Immature natural killer cell (primary cell): ENCODE measurements at places on chromosomes 5 and 9. TPM values are rescaled to one million over a fixed set of nuclear protein-coding genes. Genes with fewer than 3 reads are reported as not detected.

PPP2CA gene
- polyA plus RNA-seq, result 225 TPM

RASGRF2 gene
- polyA plus RNA-seq, result 0.17 TPM

STC2 gene
- not detected for polyA plus RNA-seq

GLIPR2 gene
- 486 TPM for polyA plus RNA-seq

NKD2 gene
- not detected for polyA plus RNA-seq

F2RL1 gene
- 0.53 TPM for polyA plus RNA-seq

DNA sequence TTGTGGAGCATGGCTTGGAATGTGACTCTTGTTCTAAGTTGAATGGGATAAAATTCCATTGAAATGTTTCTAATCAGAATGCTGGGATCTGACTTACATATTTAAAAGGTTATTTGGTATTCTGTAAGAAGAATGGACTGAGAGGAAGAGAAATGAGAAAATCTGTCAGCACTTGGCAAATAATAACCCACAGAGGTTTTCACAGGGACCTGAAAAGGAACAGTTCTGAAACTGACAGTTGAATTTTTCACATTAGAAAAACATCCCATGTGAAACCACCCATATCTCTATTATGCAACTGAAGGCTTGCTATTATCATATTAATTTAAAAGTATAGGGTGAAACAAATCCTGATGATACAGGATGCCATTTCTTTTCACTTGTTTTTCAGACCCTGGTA lies 302.7 kb downstream of the EPB41L4A start:
- no peak for DNase-seq
- H3K4me3 ChIP-seq, result no peak overlapping the region
- H3K27ac ChIP-seq, result no peak overlapping the region
- H3K36me3 ChIP-seq, result no peaks in the 10 kb centered on the region

DNA sequence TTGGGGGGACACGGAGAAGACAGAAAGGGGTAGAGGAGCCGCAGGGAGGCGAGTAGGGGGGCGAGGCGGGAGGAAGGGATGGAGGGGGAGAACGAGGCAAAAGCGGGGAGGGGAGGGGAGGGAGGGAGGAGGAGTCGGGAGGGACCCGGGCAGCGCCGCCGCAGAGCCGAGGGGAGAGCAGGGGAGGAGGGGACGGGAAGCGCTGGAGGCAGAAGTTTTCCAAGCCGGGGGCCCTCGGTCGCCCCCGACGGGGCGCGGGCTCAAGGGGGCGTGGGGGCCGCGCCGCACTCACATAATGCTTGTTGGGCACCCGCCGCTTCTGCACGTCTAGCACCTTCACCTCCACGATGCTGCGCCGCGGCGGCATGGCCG lies 353 bp downstream of the SH3PXD2B start:
- peaks cover 5% of the 10 kb centered on the region for H3K27me3 ChIP-seq
- no peak for DNase-seq
- peak overlapping the region; percentile 73 for H3K4me3 ChIP-seq

- no peak for DNase-seq
- no peak overlapping the region for H3K4me3 ChIP-seq
- H3K27me3 ChIP-seq, result no peaks in the 10 kb centered on the region
- H3K36me3 ChIP-seq, result no peaks in the 10 kb centered on the region
These were observed 40.5 kb upstream of the KIAA1958 start for GRCh38 chr9:112446080-112446479.

DNA sequence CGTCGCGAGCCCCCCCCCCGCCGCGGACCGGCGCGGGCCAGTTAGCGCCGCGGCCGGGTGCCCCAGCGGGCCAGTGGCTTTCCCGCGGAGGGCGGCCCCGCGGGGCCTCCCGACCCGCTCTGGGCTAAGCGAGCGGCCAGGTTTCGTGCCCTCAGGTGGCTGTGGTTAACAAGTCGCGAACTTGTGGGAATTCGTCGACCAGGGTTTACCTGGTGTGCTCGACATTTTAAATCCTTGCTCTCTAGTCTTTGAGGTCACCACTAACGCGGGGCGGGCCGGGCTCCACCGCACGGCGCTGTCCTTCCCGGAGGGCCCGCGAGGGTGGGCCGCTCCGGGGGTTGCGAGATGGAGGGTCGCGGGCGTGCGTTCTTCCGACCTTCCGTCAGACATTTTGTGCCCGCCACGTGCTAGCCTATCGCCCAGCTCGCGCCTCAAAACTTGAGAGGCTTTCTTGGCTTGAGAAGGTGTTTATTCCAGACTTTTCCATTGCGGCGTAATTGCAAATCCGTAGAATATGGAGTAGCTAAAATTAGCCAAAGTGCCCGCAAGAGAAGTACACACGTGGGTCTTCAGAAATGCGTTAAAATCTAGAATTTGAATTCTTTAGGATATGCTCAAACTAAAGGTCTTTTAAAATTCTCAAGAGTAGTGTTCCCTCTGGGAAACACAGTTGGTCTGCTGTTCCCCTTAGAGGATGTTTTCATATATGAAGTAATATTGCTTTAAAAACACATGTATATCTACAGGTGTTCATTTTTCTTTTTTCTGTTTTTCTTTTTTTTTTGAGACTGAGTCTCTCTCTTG lies 2.1 kb downstream of the ANP32B start:
- H3K27me3 ChIP-seq, result peaks cover 10% of the 10 kb centered on the region
- no peak for DNase-seq
- H3K4me1 ChIP-seq, result peaks cover 57% of the 10 kb centered on the region

- no peak overlapping the region for H3K4me3 ChIP-seq
- H3K27me3 ChIP-seq, result no peaks in the 10 kb centered on the region
These were observed 117.2 kb upstream of the RGMB start for GRCh38 chr5:98656125-98656795.

DNA sequence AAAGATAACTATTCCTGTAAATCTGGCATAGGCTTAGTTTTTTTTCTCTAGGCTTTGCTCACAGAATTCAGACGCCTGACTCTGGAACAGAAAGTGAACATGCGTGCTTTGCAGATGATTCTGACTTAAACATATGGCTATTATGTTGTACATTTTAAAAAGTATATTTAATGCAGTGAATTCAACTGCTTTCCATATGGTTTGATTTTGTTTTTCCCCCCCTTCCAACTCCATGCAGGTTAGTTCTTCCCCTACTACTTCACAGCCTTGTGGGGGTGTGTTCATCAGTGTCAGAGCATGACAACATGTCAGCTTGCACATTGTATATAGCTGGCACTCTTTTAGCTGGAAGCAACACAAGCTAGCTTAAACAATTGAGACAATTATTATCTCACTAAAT lies 226.8 kb downstream of the TMEM167A start:
- no peak overlapping the region for H3K4me3 ChIP-seq
- H3K27me3 ChIP-seq, result peaks cover 2% of the 10 kb centered on the region
- H3K36me3 ChIP-seq, result no peaks in the 10 kb centered on the region
- no peaks in the 10 kb centered on the region for H3K4me1 ChIP-seq
- DNase-seq, result no peak

DNA sequence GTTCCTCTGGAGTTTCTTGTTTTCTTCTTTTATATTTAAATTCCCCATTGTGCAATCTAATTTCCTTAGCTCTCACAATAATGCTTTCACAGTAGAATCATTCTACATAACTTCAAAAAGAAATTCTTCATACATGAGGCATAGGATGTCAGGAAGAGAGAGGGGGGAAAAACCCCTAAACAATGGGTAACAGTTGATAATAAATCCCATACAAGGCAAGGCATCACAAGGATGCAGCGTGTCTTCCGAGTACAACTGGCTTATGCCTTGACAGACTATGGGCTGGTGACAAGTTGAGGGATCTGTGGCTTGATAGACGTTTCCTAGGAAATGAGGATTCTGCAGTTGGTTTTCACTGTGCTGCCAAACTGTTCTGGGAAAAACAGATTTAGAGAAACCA lies 247.4 kb downstream of the ARL15 start:
- H3K4me3 ChIP-seq, result no peak overlapping the region
- peaks cover 4% of the 10 kb centered on the region for H3K36me3 ChIP-seq
- DNase-seq, result no peak
- no peaks in the 10 kb centered on the region for H3K27me3 ChIP-seq

GRCh38 chr5:93079046-93079445 lies 502.0 kb downstream of the NR2F1-AS1 start:
- H3K4me1 ChIP-seq, result no peaks in the 10 kb centered on the region
- H3K27me3 ChIP-seq, result peaks cover 4% of the 10 kb centered on the region
- H3K27ac ChIP-seq, result no peak overlapping the region
- H3K4me3 ChIP-seq, result no peak overlapping the region

GRCh38 chr5:133132717-133133116 lies 80.9 kb downstream of the HSPA4 start:
- no peak for DNase-seq
- H3K27ac ChIP-seq, result no peak overlapping the region

DNA sequence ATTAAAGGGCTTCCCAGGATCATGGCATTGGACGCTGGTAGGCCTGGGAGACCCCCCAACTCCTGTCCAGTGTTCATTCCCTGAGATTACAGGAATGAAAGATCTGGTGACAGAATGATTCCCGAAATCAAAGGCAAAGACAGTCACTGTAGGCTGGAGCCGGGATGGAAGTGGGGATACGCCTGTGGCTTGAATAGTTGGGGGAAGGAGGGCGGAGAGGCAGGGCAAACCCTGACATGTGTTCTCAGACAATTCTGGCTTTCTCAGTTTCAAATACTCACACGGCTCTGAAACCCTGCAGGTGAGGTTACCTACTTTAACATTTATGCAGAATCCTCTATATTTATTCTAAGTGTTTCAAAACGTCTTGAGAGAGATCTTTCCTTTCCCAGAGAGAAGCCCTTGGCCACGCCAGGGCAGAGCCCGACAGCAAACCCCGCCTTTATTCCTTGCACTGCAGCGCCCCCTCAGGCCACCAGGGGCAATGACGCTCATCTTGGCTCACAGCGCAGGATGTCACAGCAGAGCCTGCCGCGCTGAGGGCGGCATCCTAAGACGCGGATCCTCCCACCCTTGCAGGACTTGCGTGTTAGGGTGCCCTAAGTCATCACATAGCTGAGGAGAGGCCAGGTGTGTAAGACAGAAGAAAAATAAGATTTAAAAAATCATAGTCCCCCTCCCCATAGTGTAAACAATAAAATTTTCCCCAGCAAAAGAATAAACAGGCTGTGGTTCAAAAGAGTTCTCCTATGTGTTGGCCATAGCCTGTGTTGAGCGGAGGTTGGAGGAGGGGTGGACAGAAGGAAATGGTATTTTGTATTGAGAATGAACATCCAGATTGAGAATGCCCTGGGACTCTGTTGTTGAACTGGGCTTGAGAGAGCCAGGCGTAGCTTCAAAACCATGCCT lies 284.5 kb downstream of the NTRK2 start:
- no peak overlapping the region for H3K4me3 ChIP-seq
- H3K27ac ChIP-seq, result no peak overlapping the region
- H3K27me3 ChIP-seq, result peaks cover 4% of the 10 kb centered on the region
- H3K4me1 ChIP-seq, result peaks cover 2% of the 10 kb centered on the region
- peak; percentile 22 for DNase-seq
- no peaks in the 10 kb centered on the region for H3K36me3 ChIP-seq

DNA sequence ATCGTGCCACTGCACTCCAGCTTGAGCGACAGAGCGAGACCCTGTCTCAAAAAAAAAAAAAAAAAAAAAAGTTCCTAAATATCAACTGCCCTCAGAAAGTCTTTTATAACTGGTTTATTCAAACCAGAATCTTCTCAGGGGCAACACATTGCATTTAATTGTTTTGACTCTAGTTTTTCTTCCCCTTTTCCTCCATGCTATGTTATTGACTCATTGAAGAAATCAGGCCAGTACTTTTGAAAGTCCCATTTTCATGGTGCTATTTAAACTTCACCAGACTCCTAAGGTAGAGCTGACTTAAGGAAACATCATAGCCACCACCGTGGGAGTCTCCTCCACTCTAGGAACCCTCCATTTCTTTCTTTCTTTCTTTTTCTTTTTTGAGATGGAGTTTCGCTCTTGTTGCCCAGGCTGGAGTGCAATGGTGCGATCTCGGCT lies 83.1 kb upstream of the IL6ST start:
- H3K4me3 ChIP-seq, result no peak overlapping the region
- peaks cover 5% of the 10 kb centered on the region for H3K27me3 ChIP-seq
- peaks cover 10% of the 10 kb centered on the region for H3K4me1 ChIP-seq
- no peaks in the 10 kb centered on the region for H3K36me3 ChIP-seq
- no peak for DNase-seq

DNA sequence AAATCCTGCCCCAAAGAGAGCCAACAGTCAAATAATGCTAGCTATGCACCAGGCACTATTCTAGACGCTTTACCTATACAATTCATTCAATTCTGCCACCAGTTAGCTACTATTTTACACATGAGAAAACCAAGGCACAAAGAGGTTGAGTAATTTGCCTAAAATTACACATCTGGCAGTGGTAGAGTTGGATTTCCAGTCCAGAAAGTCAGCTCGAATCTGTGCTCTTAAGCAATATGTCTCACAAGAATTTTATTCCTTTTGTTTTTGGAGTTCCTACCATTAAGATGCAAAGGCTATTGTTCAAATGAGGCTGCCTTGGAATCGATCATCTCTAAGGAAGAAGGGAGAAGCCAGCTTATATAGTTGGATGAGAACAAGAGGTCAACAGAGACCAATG lies 256.9 kb upstream of the RASA1 start:
- H3K27ac ChIP-seq, result no peak overlapping the region
- H3K27me3 ChIP-seq, result no peaks in the 10 kb centered on the region
- no peaks in the 10 kb centered on the region for H3K4me1 ChIP-seq
- no peaks in the 10 kb centered on the region for H3K36me3 ChIP-seq

DNA sequence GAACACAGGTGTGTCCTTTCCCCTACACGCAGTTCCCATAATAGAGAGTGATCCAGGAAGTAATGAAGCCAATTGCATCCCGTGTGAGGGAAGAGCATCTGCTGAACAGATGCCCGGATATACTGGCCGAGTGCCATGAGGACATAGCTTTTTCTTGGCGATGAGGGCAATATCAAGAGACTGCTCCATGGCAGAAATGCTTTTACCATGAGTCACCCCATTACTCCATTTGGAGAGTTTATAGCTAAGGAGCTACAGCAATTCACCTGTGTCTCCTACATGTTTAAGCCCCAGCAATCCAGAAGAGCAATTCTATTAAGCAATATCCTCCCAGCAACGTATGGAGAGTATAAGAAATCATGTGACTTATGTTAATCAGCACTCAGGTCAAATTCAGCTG lies 222.0 kb upstream of the KLF4 start:
- DNase-seq, result no peak
- H3K27me3 ChIP-seq, result no peaks in the 10 kb centered on the region
- H3K4me3 ChIP-seq, result no peak overlapping the region
- H3K4me1 ChIP-seq, result no peaks in the 10 kb centered on the region

DNA sequence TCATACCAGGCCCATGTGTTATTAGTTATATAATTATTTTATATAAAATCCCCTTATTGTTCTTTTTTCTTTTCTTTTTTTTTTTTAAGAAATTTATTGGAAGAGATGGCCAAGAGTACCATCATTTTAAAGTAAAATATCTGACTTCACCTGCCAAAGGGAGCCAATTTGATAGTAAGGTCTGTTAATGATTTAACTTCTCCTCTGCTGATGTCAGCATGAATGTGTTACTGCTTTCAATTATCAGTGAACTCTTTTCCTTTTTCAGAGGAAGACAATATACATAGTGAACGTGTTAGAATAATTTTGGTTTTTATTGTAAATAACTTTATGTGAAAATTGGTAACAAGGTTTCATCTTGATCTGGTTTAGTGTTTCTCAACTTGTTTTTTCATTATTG lies 409.6 kb downstream of the SH3GL2 start:
- no peak for DNase-seq
- H3K27me3 ChIP-seq, result no peaks in the 10 kb centered on the region
- no peak overlapping the region for H3K27ac ChIP-seq
- no peaks in the 10 kb centered on the region for H3K4me1 ChIP-seq
- H3K36me3 ChIP-seq, result no peaks in the 10 kb centered on the region
- H3K4me3 ChIP-seq, result no peak overlapping the region
